ENCODE measurements at places on chromosomes 3 and 15.

GRCh38 chr3:48388966-48389365 lies 16.9 kb downstream of the FBXW12 start:
- DNase-seq: no peak

DNA sequence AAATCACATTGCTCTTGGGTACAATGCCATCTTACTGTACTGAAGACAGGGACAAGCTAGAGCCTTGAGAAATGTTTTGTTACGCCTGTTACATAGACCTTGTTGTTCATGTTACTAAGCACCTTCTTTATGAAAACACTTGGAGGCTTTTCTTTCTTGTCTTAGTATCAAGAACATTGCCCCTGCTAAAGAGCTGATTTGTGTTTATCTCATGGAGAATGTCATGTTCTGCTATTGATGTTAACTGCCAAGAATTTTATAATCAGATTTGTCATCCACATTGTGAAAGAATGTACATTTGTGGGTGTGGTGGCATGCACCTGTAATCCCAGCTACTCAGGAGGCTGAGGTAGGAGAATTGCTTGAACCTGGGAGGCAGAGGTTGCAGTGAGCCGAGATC lies 431.3 kb upstream of the MDFIC2 start:
- no peak for DNase-seq

DNA sequence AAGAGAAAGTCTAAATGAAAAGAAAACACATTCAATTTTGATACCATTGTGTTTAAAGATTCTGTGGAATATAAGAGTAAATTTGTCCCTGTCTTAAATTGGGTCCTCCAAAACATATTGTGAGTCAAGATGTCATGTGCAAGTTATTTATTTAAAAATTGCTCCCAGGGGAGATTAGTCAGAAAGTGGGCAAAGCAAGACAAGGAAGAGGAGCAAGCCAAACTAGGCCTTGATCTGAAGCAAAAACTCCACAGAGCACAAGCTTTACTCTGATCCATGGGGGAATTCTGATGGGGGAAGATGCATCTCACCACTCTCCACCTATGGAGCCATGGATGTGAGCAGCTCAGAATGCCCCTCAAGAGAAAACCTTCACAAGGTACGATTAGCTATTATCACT lies 342.8 kb upstream of the IL12A start:
- DNase-seq: no peak

- DNase-seq: no peak
These were observed 90.6 kb downstream of the TNFAIP8L3 start for GRCh38 chr15:51004103-51004551.

DNA sequence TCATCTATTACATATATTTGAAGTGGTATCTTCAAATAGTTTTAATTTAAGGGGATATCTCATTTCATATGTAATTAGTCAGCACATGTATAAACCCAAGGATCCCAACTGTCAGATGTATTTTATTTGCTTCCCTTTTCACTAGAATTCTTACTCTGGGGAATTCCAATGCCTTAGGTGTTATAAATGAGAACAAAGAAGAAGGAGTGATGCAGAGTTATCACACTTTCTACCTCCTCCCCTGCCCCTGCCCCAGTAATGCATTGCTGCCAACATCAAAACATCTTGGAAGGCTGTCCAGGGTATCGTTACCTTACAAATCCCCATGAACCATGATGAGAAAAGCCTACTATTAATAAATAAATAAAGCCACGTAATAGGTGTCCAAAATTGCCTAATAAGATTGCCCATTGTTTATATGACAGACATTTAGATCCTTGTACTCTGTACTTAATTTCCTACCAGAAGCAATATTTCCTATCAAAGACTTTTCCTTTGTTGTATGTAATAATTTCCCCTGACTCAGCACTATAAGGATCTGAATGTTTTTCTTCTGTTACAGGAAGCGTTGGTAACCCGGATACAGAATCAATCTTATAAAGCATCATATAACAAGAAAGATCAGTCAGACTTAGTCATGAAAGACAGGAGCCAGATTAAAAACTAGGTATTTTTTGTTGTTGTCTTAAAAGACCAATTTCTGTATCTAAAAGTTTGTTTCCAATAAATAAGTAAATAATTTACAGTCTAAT lies 38.8 kb downstream of the CBLB start:
- no peak for DNase-seq

GRCh38 chr3:14323401-14324223 lies 78.8 kb upstream of the SLC6A6 start:
- DNase-seq: no peak

All from stimulated activated CD4-positive, alpha-beta T cell treated with anti-CD3 and anti-CD28 coated beads, Interleukin-12 subunit alpha, Interleukin-12 subunit beta, amount 100 ng/mL, for 4 hours (primary cell).